ENCODE measurements at places on chromosomes 1 and 21. TPM values are rescaled to one million over a fixed set of nuclear protein-coding genes. Genes with fewer than 3 reads are reported as not detected.

RGS16 gene
- 13.6 TPM for total RNA-seq

SYT14 gene
- total RNA-seq = 45.2 TPM

HSPB7 gene
- total RNA-seq = 0.23 TPM

IGFN1 gene
- under 0.01 TPM for total RNA-seq

NMNAT2 gene
- 51.0 TPM for total RNA-seq

AMY1A gene
- total RNA-seq = not detected

CNST gene
- 46.8 TPM for total RNA-seq

FCGR1A gene
- 14.1 TPM for total RNA-seq
